ENCODE measurements at places on chromosomes 12 and 14. TPM values are rescaled to one million over a fixed set of nuclear protein-coding genes. Genes with fewer than 3 reads are reported as not detected.

Gene ADCY6
- 46.4 TPM for polyA plus RNA-seq

DNA sequence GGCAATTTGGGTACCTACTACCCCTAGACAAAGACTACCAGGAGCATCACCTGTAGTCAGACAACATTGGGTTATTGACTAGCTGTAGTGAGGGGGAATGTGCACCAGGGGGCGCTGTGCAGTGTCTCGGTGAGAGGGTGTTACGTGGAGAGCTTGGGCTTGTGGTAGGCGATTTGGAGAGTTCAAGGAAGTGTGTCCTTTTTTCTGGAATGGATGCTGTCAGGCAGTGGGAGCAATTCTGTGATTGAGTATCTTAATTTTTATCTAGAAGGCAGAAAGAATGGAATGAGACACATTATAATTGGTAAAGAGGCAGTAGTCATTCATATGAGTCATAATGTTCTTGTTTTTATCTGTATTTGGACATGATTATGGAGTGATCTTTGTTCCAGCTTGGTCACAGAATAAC lies 187.7 kb downstream of the GALC start:
- peak; percentile 41 for DNase-seq

DNA sequence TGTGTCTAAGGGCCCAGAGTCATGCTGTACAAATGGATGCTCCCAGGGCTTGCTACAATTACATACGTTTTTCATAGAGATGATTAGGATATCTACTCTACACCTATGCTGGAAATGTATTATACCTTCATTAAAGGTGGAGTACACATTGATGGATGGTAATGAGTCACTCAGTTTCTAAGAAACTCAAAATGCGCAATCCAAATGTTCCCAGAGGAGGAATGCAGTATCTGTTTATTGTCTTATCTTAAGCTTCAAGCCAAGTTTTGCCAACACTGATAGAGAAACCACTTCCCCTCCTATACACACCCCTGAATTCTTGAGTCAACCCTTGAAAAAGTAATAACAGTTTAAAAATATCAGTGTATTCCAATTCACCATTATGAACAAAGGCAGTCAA lies 266.6 kb upstream of the FAR2 start:
- no peak for DNase-seq

Gene CLMN
- 1.4 TPM for polyA plus RNA-seq

- no peak for DNase-seq
These were observed 530 bp downstream of the ARL1 start for GRCh38 chr12:101407049-101407435.

GRCh38 chr12:122029620-122030423 lies 8.1 kb downstream of the BCL7A start:
- no peak for DNase-seq

GRCh38 chr12:50380761-50381325 lies 15.6 kb downstream of the FAM186A start:
- DNase-seq: no peak

Gene CMKLR1
- 0.31 TPM for polyA plus RNA-seq

- no peak for DNase-seq
These were observed 105.2 kb downstream of the BBS10 start for GRCh38 chr12:76242813-76243550.

DNA sequence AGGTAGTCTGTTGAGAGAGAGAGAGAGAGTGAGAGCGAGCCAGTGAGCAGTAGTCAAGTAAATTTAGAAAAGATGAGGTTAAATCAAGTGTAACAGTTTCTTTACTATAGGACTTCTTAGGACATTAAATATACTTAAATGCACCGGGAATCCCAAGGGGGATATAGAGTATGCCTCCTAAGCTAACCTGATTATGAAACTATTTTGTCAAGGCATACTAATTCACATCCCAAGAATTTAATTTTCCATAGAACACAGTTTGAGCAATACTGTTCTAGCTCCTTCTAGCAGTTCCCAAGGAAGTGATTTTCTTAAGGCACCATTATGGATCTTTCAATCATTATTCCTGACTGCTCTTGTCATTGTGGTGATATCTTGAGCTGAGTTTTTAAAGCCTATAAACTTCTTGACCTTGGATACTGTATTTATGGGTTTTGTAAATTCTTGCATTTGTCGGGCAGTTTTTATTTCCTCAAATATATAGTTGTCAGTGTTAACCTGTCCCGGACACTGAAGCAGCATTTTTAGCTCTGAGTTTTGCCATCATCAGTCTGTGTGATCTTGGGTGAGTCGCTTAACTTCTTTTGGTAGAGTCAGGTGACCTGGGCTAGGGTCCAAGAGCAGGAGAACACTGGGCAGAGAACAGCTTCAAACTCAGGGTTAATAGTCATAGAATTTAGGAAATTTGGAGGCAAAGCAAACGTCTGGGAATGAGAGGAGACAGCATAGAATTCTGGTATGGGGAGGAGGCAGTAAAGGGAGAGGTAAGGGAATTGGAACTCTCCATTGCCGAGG lies 196.5 kb upstream of the FRMD6 start:
- no peak for DNase-seq

- no peak for DNase-seq
These were observed 6.0 kb downstream of the HDAC7 start for GRCh38 chr12:47813511-47814196.

DNA sequence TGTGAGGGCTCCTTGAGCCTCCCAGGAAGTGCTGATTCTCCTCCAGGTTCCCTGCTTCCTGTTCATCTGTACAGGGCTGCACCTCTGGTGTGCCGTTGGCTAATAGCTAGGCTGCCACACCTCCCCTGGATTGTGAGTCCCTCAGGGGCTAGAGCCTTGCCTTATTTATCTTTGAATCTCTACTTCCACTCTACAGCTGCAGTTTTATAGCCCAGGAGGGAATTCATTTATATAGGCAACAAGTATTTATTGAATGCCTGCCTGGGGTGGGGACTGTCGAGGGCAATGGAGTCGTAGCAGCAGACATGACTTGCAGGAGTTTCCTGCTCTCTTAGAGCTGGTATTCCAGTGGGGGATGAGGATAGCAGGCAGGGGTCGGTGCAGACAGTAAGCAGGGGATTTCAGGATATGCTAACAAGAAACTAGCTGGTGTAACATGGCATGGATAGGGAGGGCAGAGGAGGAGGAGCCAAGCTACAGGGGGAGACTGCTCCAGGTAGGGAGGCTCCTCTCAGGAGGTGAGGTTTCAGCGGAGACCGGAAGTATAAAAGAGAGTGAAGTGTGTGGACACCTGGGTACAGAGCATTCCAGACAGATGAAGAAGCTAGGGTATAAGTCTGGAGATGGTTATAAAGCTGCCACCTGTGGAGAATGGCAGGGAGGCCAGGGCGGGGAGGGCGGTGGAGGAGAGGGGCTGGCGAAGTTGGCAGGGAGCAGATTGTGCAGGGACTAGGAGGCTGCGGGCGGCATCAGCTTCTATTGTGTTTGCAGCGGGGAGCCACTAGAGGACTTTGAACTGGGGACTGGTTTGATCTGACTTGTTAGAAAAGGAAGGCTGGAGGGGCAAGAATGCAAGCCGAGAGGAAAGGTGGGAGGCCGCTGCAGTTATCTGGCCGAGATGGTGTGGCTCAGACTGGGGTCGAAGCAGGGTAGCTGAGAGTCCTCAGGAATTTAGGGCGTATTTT lies 17.2 kb downstream of the USP30 start:
- no peak for DNase-seq

Gene LMO3
- polyA plus RNA-seq: not detected

DNA sequence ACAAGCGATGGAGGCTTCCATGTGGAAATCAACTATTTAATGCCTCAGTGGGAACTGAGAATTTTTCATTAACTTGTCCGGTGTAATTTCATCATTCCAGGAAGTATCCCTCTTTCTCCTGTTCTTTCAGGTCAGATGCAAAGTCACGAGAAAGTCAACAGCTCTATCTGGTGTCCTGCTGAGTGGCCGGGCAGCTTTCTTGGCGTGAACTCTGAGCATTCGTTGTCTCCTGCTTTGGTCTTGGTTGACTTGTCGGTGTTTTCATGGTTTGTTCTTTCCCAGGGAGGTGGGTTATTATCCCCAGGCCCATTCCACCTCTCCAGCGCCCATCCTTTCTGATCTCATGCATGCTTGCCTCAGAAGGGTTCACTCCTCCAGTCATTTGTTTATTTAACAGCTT lies 149.1 kb downstream of the GLT1D1 start:
- no peak for DNase-seq

- DNase-seq: no peak
These were observed 1003.8 kb downstream of the TMTC2 start for GRCh38 chr12:83690465-83690864.

- peak; percentile 25 for DNase-seq
These were observed 93.5 kb downstream of the PLEKHA5 start for GRCh38 chr12:19223018-19223417.

DNA sequence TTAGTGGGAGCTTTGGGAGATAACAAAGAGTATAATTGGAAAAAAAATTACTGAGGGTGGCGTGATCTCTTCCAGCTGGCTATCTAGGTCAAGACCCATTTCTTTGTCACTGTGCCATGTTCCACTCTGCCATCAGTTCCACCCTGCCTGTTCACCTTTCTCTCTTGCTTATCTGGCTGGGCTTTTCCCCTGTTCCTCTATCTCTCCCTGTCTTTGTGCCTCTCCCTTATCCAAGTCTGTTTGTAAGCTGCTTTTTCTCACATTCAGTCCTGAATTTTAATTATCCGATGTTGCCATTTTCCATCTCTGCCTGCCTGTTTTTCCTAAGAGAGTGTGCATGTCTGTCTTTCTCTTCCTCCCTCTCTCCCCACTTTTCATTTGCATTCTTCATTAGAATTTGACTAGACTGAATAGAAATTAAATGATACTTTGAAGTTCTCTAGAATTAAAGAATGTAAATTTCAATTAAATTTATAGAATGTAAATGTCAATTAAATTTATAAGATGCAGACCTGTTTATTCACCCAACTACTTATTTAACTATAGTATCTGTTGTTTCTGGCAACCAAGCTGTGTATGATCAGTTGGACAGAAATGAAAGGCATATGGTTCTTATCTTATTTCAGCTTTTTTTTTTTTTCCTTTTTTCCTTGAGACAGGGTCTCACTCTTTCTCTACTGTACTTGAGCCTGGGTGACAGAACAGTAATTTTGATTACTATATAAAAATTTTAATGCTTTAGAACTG lies 40.9 kb upstream of the A2ML1 start:
- DNase-seq: peak; percentile 50

Gene TAS2R19
- 0.47 TPM for polyA plus RNA-seq

GRCh38 chr14:64294672-64295413 lies 672 bp upstream of the ESR2 start:
- peak; percentile 75 for DNase-seq

Gene KLRK1
- polyA plus RNA-seq: not detected

Gene SIX1
- polyA plus RNA-seq: 52.1 TPM

DNA sequence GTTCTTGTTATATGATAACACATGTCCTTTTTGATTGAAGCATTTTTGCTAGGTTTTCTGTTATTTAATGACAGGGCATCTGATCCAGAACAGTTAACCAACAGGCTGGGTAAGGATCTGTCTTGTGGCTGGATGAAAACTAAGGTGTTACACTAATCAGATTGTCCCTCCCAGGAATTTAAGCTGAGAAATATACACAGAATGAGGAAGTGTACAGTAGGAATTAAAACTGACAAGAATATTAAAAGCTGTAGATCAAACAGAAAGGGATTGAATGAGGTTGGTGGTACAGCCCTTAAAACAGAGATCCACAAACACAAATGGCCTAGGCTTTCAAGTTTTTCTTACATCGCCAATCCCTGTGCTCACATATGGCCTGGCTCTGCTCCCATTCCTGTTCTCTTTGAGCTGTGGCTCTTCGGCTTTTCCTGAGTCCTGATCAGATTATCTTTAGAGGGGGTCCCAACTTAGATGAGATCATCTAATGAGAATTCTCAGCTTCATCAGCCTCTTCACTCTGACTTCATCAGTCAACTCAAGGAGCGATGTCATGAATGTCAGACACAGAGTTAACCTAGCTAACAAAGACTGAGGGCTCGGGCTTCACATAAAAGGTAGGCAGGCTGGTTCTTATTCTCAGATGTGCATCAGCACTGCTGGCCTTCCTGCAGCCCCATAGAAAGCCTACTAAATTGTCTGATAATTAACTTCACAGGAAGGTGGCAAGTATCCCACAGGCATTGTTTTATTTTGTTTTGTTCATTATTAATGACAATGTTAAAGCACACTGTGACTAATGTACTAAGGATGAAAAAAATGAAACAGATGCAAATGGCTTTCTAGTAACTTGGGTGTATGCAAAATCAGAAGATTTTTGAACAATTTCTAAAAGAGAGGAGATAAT lies 11.4 kb downstream of the PYGL start:
- no peak for DNase-seq

DNA sequence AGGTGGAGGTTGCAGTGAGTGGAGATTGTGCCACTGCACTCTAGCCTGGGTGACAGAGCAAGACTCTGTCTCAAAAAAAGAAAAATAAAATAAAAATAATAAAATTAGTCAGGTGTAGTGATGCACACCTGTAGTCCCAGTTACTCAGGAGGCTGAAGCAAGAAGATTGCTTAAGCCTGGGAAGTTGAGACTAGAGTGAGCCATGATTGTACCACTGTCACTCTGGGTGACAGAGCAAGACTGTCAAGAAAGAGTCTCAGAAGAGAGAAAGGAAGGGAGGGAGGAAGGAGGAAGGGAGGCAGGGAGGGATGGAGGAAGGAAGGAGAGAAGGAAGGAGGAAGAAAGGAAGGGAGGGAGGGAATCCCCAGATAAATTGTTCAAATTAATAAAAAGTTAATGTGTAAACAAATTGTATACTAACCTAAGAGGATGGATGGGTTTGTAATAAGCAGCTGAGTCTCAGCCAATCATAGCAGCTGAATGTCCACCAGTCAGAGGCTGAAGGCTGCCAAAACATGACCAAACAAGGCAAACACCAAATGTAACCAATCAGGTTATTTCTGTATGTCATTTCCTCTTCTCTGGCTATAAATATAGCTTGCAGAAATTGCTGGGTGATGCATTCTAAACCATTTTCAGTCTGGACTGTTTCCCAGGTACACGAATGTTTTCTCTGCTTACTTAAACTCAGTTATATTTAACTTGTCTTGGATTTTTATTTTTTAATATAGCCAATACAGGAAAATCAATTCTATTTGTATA lies 6.1 kb upstream of the CDCA4 start:
- no peak for DNase-seq

GRCh38 chr14:61478971-61479473 lies 157.6 kb downstream of the PRKCH start:
- no peak for DNase-seq

DNA sequence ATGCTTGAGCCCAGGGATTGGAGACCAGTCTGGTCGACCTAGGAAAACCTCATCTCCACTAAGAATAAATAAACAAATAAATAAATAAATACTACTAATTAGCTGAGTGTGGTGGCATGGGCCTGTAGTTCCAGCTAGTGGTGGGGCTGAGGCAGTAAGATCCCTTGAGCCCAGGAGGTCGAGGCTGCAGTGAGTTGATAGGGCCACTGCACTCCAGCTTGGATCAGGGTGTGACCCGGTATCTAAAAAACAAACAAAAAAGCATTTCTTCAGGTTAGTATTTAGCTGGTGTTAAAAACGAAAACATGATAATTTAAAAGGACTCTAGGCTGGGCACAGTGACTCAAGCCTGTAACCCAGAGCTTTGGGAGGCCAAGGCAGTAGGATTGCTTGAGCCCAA lies 1.2 kb upstream of the FGD4 start:
- no peak for DNase-seq

Gene DLST
- 92.3 TPM for polyA plus RNA-seq

- DNase-seq: no peak
These were observed 230.8 kb upstream of the NPAS3 start for GRCh38 chr14:32707742-32708500.

GRCh38 chr12:22687361-22688076 lies 62.5 kb downstream of the ETNK1 start:
- DNase-seq: no peak

Measured in SK-N-SH (cell line).